ENCODE measurements at places on chromosomes 1 and 21.

GRCh38 chr1:185823467-185823866 is 89.3 kb downstream of the HMCN1 start:
- no peak for DNase-seq

DNA sequence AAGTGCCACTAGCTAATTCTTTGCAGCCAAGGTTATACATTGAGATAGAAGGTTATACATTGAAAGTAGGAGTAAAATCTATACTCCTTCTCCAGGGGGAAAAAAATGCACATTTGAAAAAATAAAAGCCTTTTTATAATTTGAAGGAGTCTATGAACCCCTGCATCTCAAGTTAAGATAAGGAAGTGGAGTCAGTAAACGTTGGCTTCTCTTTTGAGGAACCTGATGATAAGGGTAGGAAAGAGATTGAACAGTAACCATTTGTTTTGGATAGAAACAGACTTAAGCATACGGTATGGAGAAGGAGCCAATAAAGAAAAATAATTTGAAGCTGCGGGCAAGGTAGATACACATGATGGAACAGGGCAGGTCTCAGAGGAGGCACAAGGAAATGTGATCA is 64.1 kb downstream of the RPAP2 start:
- DNase-seq: no peak

DNA sequence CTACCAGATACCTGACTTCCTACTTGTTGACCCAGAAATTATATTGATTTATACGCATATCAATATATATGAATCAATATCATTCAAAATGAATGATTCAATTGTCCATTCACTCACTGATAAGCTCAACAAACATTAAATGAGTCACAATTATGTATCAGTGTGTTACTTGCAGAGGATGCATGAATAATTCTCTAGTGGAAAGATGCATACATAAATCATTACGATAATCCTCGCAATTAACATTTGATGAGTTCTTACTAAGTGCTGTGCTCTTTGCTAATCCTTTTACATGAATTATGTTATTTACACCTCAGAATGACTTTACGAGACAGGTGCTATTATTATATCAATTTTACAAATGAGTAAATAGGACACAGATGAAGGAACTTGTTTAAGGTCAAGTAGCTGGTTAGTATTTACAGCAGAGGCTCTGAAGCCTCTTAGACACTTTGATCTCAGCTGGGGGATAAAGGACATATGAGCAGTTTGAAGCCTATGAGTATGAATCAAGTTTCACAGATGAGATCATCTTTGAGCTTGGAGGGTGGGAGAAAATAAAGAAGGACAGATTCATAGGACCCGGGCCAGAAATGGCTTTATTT is 112.8 kb upstream of the ADAMTS5 start:
- DNase-seq: no peak

DNA sequence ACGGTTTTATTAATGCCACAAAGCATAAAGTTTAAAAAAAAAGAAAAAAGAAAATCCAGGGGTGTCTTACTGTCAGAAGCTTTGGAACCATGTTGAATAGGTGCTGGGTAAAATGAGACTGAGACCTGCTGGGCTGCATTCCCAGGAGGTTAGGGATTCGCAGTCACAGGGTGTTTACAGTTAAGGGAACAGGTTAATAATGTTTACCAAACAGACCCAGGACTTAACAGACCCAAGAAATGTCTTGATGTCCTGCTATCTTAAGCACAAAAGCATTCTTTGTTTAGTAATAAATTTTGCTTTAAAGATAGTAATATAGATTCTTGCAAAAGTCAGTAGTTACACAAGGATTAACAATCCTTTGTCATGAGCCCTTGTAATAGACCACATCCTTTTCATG is 54.7 kb downstream of the OLFML3 start:
- DNase-seq: no peak

- peak; percentile 18 for DNase-seq
These were observed 1.3 kb upstream of the CACNA1E start for GRCh38 chr1:181482001-181482430.

DNA sequence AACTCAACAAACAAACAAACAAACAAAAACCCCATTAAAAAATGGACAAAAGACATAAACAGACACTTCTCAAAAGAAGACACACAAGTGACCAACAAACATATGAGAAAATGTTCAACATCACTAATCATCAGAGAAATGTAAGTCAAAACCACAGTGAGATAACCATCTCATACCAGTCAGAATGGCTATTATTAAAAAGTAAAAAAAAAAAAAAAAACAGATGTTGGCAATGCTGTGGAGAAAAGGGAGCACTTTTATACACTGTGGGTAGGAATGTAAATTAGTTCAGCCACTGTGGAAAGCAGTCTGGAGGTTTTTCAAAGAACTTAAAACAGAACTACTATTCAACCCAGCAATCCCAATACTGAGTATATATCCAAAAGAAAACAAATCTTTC is 94.7 kb downstream of the PLPP3 start:
- no peak for DNase-seq

- DNase-seq: no peak
These were observed 1171.8 kb downstream of the AMY1C start for GRCh38 chr1:104921525-104921924.

DNA sequence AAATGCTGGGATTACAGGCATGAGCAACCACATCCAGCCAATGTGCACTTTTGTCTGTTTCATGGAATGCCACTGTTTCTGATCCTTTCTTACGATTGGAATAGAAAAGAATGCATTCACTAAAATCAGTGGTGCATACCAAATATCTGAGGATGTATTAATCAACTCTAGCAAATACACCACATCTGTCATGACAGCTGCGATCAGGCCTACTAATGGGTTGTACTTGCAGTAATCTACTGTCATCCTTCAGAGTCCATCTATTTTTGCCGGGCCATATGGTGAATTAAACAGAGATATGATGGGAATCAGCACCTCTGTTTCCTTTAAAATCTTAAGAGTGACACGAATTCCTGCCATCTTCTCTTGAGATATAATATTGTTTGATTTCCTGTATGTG is 8.5 kb upstream of the USP1 start:
- DNase-seq: no peak

GRCh38 chr1:203153989-203154821 is 21.4 kb downstream of the MYBPH start:
- no peak for DNase-seq

- no peak for DNase-seq
These were observed 2.8 kb downstream of the CFHR4 start for GRCh38 chr1:196890668-196891067.
